ENCODE measurements at places on chromosomes 11 and 22.
A peak's percentile ranks its signal among the peaks of the same experiment; 100 is the strongest.

DNA sequence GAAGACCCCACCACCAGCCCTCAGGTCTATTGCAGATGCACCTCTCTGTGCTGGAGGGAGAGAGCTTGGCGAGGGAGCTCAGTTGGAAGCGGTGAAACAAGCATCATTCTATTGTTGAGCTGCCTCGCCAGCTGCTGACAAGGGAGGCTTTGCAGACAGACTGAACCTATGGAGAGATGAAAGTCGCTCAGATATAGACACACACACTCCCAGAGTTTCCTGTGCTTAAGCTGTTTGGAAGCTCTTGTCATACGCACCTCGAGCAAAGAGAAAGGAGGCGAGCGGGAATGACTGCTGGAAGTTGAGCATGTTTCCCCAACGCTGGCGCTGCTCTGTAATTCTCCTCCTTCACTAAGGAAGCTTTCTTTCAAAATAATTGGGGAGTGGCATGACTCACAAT lies 126.1 kb downstream of the TRIM29 start:
- no peak for DNase-seq

DNA sequence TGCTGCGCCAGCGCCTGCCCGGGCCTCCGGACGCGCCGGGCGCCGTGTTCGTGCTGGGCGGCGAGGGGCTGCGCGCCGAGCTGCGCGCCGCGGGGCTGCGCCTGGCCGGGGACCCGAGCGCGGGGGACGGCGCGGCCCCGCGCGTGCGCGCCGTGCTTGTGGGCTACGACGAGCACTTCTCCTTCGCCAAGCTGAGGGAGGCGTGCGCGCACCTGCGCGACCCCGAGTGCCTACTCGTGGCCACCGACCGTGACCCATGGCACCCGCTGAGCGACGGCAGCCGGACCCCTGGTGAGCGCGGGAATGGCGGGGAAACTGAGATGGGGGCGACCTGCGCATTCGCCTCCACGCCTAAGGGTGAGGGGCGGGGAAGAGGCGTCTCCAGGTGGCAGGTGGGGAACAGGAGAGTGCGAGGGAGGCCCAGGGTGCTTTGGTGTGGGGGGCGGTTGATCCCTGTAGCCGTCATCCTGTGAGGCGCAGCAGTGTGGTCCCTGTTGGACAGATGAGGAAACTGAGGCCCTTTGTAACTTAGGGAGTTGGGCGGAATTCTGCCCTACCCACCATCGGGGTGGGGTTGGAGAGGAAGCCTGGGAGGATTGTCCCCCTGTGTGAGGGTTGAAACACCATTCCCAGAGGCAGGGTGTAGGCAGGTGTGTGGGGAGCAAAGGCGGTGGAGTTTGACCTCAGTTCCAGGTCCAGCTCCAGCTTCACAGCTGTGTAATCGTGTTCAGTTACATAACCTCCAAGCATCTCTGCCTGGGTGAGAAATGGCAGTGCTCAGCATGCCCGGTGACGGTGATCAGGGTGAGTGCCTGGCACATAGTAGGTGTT lies 758 bp downstream of the PDXP start:
- peak; percentile 65 for DNase-seq

- peak; percentile 68 for DNase-seq
These were observed at the start of gene FERMT3 for GRCh38 chr11:64206457-64207255. Gene FERMT3 (plus strand): TSS chr11:64206721. CDS start chr11:64207365, 644 bp downstream.

DNA sequence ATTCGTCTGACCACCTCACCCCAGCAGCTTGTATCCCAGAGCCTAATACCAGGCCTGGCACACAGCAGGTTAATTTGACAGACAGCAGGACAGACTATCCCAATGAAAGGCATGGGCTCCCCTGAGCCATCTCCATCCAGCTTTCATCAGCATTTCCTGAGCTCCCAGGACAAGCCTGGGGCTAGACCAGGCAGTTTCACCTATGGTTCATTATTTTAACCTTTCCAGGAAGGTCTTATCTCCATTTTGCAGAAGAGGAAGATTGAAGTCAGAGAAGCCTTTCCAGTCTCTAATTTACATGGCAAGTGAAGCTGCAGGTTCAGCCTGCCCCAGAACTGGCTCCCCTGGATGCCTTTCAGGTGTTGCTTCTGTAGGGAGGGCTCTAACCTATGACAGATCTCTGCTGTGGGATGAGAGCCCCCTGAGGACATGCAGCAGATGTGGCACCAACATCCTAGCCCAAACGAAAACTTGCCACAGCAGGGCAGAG lies 17.0 kb downstream of the ARRB1 start:
- no peak for DNase-seq

DNA sequence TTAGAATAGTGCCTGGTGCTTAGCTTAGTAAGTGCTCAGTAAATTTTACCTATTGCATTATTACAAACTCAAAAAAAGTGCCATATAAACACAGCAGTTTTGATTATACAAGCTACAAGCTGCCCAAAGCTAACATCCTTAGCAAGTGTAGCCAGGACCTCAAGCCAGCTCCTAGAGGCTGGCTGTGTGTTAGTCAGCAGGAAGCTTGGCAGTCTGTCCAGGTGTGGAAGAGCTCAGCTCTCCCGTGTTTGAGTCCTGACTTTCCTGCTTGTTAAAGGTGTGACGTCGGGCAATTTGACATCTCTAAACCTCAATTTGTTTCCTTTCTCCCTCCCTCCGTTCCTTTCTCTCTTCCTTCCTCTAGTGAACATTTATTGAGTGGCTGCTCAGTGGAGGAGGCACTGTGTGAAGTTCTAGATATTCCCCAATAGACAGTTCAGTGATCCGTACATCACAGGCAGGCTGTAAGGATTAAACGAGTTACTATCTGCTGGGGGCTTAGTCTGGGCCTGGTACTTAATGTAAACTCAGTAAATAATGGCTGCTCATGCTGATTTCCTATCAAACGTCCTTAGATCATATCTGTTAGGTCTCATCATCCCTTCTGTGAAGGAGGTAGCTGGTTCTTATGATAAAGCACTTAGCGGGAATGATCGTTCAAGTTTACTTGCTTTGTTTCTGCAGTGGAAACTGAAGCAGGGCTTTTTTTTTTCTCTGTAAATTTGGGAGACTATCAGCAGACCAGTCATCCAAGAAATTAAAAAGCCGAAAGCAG lies 68.7 kb downstream of the PRR5L start:
- DNase-seq: no peak

GRCh38 chr22:31102441-31103081 lies 4.8 kb downstream of the SELENOM start:
- DNase-seq: no peak

DNA sequence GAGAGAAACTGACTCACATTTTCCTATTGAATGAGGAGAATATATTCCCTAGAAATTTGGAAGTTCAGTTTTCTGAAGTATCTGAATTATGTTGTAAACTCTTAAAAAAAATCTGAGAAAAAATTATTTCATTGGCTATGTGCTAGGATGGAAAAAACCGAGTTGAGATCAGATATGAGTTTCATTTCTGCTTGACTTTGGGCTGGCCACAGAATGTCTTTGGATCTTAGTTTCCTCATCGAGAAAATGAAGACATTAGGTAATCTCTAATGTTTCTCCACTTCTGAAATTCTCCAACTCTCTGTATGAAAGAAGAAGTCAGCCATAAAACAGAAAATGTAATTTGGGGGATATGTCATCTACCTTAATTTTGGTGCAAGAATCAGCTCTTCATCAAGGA lies 28.8 kb downstream of the SLN start:
- no peak for DNase-seq

GRCh38 chr11:95584180-95584579 lies 205.4 kb downstream of the FAM76B start:
- DNase-seq: no peak

Data from CD4-positive, alpha-beta T cell (primary cell).